ENCODE measurements at places on chromosomes 5 and 9. TPM values are rescaled to one million over a fixed set of nuclear protein-coding genes. Genes with fewer than 3 reads are reported as not detected.

The FGF18 gene
- total RNA-seq = 50.3 TPM

The ZMYND19 gene
- total RNA-seq = 35.3 TPM

The TTC39B gene
- 4.1 TPM for total RNA-seq

The LHX3 gene
- not detected for total RNA-seq

The REEP2 gene
- total RNA-seq = 56.6 TPM

The TTC23L gene
- 0.98 TPM for total RNA-seq

The SOX30 gene
- 0.07 TPM for total RNA-seq

The ZNF483 gene
- total RNA-seq = 4.5 TPM

The C6 gene
- 0.27 TPM for total RNA-seq

The SPATA31D4 gene
- total RNA-seq = not detected

The OR1K1 gene
- not detected for total RNA-seq

The PTGES2 gene
- 132 TPM for total RNA-seq

All from cardiac muscle cell (in vitro differentiated cells and primary cell).